ENCODE measurements at places on chromosomes 7 and 10.

DNA sequence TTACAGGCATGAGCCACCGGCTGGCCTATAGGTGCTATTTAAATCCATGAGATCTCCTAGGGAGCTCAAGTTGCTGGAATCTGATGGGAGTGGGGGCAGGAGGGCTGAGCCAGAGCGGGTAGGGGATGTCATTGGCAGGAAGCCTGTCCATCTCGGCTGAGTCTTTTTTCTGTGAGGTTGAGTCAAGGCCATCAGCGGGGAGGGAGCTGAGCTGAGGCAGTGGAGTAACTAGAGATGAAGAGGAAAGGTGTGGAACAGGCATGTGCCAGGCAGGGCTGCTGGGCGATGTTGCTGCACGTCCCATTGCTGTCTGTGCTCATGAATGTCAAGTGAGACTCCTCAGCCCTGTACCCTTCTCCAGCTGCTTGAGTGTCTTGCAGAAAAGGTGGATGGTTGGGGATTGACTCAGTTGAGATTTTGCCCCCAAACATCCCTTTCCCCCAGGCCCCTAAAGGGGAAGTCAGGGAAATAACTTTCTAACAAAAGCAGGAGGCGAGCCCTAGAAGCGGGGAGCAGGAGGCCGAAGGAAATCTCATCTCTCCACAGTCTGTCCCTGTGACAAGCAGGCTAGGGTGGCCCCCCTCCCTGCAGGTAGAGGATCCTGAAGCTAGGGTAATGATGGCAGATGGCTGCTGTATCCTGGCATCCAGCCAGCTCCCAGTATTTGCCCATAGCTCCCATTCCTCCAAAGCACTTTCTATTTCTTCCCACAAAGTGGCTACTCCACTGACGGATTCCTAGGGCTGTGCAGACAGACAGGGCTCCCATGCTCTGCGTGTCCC lies 5.4 kb downstream of the ATP6V1F start:
- DNase-seq = no peak

- no peak for DNase-seq
These were observed 82.7 kb downstream of the SPAG6 start for GRCh38 chr10:22427890-22428571.

GRCh38 chr7:69684369-69685292 lies 86.4 kb downstream of the AUTS2 start:
- DNase-seq = no peak

DNA sequence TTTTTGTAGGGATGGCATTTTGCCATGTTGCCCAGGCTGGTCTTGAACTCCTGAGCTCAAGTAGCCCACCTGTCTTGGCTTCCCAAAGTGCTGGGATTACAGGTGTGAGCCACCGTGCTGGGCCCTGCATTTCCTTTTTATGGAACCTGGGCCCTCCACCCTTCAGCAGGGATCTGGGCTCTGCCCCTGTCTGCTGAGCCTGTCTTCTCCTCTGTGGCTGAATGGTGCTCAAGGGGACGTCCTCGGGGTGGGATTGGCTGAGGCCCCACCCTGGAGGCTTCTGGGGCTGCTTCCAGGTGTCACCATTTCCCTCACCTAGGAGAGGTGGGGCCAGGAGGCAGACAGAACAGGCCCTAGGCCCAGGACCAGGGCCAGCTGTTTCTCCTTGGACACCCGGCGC lies 18.4 kb downstream of the FAM241B start:
- DNase-seq = no peak

DNA sequence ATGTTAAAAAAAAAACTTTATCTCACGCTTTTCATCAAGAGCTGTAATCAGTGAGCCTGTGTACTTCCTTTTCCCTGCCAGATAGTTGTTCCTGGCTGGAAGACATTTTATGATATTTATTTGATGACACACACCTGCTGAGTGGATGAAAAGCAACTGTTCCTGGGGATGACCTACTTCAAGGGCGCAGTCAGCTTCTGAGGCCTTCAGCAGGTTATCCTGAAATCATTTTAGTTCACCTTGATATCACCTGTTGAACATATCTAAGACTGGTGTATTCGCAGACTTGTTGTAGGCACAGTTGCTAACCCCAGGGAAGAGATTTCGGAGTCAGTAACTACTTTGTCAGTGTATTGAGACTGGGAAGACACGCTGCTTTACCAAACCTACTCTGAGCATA lies 234.5 kb upstream of the TCF7L2 start:
- no peak for DNase-seq
